ENCODE measurements at places on chromosomes 5 and 9.

DNA sequence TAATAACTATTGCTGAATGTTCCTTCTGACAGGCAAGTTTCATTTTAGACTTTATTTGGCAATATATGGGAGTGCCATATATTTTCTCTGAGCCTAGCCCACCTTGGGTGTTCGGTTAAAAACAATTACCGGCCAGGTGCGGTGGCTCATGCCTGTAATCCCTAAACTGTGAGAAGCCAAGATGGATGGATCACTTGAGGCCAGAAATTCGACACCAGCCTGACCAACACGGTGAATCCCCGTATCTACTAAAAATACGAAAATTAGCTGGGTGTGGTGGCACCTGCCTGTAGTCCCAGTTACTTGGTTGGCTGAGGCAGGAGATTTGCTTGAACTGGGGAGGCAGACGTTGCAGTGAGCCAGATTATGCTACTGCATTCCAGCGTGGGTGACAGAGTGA, 47.9 kb downstream of the TNFSF15 start:
- DNase-seq: no peak

DNA sequence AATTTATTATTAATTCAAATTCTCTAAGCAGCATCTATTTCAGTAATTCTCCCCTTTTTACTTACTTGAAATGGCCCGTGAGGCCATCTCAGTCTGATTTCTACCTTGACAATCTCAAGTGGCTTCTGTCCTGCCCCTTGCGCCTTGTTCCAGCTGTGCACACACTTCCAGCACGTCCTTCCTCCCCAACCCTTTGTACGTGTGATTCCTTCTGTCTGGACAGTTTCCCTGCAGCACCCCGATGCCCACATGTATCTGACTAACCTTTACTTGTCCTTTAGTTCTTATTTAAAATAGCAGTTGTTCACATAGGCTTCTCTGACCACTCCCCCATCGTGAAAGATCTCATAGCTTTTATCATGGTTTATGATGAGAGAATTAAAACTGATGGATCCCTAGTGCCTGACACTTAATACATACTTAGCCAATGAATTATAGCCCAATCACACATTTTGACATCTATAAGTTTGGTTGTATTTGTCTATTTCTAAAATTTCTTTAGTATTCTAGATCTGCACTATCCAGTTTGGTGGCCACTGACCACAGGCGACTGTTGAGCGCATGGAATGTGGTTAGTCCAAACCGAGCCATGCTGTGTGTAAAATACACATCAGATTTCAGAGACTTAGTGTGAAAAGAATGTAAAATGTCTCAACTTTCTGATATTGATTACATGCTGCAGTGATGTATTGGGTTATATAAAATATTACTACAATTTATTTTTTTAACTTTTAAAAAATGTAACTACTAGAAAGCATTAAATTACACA, 14.3 kb downstream of the ZBTB34 start:
- no peak for DNase-seq

DNA sequence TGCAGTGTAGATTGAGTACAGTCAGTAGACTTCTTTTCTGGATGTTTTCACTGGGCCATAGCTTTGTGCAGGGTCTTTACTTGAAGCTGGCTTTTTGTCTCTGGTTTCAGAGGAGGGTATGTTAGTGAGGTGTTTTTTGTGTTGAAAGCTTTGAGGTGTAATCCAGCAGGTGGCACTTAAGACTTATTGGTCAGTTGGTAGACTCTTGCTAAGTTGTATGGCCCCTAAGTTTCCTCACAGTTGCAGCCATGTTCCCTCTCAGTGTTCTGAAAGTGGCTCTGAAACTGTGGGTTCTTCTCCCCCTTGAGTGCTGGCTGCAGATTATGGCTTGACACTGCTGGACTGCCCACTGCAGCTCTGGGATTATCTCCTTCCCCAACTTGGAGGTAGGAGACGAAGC, 55.7 kb upstream of the SLC44A1 start:
- DNase-seq: no peak

GRCh38 chr5:28707706-28708105, 1669.3 kb upstream of the CDH9 start:
- DNase-seq: no peak

GRCh38 chr5:134524826-134525682, at the start of gene JADE2:
TSS of gene JADE2 (plus strand) at chr5:134525670. CDS start at chr5:134535858, 10,188 bp downstream.
- DNase-seq: peak; percentile 30

- DNase-seq: no peak
Observed at GRCh38 chr9:26925609-26926008, 21.4 kb downstream of the PLAA start.

- no peak for DNase-seq
Observed at GRCh38 chr5:80541392-80541791, 28.7 kb downstream of the ANKRD34B start.

GRCh38 chr5:152140347-152140746, 215.7 kb upstream of the GLRA1 start:
- DNase-seq: no peak

GRCh38 chr9:124130277-124131075, 118.9 kb downstream of the LHX2 start:
- no peak for DNase-seq

DNA sequence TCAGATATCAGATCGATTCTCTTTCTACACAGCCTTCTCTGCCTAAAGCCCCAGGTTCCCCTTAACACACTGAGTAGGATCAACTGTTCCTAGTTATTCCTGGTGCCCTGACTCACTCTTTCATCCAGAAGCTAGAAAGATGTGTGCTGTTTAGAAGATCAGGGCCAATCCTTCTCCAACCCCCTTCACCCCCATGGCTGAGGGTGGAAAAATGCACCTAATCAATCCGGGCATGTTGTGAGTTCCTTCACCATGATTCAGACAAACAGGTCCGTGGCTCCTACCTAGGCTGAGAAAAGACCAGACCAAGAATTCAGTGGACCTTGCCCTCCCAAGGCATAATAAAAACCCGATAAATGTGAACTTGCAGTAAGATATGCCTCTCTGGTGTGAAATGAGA, 85.4 kb upstream of the EQTN start:
- DNase-seq: no peak

DNA sequence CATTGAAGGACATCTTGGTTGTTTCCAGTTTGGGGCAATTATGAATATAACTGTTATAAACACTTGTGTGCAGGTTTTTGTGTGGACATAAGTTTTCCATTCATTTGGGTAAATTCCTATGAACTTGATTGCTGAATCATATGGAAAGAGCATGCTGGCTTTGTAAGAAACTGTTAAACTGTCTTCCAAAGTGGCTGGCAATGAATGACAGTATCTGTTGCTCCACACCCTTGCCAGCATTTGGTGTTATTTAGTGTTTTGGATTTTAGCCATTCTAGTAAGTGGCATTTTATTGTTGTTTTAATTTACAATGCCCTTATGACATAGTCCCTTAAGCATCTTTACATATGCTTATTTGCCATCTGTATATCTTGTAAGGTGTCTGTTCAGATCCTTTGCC, 29.8 kb upstream of the UGT3A2 start:
- DNase-seq: no peak

GRCh38 chr5:2732850-2733249, 18.6 kb downstream of the IRX2 start:
- DNase-seq: no peak

GRCh38 chr5:112735702-112736101, 2.0 kb upstream of the APC start:
- DNase-seq: no peak

- DNase-seq: no peak
Observed at GRCh38 chr5:74903165-74903787, 37.1 kb upstream of the FAM169A start.

- no peak for DNase-seq
Observed at GRCh38 chr9:137429974-137430722, 7.0 kb downstream of the NOXA1 start.

DNA sequence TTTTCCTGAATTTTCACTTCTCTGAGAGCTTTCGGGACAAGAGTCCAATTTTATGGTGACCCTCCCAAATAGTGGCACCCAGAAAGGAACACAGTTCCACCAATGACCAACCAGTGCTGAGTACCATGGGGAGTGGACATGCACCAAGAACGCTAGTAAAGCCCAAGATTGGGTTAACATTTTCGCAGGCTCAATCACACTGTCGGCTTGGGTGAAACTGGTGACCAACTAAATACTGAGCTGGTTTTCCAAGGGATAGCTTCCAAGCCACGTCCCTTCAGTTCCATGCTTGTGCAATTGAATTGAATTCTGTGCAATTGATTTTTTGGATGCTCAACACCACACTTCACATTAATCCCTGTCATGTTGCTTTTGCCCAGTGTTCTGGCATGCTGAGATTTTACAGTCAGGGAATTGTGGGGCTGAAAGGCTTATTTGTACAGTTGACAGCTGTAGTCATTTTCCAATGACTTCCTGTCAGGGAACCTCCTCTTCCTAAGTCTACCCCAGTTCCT, 37.6 kb upstream of the TRMT10B start:
- DNase-seq: no peak

DNA sequence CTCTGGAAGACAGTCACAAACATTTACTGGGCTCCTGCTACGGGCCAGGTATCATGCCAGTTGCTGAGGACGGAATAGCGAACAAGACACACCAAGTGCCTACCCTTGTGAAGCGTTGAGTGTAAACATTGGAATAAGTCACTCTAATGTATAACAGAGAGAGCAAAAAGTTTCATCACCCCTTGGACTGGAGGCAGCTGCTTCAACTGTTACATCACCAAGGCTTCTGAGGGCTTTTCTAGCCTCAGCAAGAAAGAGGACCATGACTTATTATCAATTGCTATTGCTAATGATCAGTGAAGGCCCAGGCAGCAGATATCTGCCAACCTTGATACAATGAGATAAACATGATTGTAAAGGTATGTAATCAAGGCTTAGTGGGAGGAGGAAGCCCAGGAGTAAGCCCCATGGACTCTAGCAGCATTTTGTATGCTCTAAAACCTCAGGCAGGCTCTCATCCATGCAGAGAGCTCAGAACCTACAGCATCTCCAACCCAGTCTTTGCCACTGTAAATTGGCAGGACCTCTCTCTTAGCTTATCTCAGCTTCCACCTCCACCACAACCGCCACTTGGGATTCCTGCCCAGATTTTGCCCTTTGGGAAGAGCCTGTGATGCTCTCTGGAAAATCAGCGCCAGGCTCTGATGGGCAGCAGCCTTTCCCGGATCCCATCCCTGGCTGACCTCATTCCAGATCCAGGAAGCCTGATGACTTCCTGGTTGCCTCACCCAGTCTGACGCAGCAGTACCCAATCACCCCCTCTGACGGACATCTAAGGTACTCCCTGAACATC, 54.5 kb downstream of the ADAM19 start:
- no peak for DNase-seq

DNA sequence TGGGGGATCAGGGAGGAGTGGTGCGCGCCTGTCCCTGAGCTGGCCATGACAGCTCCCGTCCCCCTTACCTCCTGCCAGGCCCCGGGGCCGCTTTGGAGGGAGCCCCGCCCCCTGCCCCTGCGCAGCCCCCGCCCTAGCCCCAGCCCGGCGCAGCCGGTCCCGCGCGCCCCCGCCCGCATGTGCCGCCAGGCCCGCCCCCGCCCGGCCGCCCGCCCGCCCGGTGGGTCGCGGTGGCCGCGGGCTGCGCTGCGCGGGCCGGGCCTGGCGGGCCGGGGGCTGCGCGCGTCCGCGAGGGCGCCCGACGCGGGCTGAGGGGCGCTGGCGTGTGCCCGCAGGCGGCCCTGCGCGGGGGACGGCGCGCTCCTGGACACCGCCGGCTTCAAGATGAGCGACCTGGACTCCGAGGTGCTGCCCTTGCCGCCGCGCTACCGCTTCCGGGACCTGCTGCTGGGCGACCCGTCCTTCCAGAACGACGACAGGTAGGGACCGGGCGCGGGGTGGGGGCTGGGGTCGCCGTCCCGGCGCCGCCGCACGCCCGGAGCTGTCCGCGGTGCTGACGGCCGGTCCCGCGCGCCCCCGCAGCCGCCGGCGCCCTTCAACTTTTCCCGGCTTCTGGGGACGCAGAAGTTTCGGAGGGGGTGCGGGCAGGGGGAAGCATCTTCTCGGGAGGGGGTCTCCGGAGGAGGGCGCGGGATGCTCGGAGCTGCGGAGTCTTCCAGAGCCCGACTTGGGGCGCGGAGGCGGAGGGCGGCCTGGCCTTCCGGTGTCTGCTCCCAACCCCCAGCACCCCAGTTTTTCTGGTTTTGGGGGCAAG, 12.5 kb downstream of the KCNT1 start:
- no peak for DNase-seq

DNA sequence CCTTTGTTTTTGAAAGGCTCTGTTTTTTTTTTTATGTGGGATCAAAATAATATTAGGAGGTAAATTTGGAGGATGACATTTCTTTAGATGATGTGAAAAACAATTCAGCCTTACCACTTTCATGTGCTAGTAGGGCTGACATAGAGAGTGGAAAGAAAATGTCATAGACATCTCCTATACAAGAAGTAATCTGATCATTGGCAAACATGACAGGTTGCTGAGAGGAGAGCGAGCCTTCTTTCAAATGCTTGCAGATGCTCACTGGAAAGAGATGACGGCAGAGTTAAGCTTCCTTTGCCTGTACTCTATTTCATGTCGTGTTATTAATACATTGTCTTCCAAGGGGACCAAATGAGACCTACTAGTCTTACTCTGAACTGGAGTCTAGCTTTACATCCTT, 160.1 kb upstream of the DAP start:
- DNase-seq: no peak

GRCh38 chr9:114014044-114014443, 64.1 kb downstream of the AMBP start:
- DNase-seq: no peak

DNA sequence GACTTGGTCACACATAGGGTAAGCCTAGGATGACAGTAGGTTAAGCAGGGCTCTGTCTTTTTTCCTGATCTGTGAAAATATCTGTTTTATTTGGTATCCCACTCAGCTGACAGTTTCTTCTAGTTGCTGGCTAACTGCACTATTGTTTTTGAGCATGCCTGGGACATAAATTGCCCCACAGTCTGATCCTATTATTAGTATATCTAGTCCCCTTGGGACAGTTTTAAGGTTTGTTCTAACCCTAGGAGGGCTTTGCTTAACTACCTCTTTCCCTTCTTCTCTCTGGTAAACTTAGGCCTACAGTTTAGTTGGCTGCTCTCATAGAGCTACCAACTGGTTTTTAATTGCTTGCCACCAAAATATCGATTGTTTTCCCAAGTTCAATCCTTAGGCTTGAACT, 446.6 kb downstream of the ARHGEF28 start:
- DNase-seq: no peak

- no peak for DNase-seq
Observed at GRCh38 chr9:26132746-26133312, 454.6 kb upstream of the TUSC1 start.

GRCh38 chr5:134127376-134127861, 12.9 kb downstream of the TCF7 start:
- no peak for DNase-seq

DNA sequence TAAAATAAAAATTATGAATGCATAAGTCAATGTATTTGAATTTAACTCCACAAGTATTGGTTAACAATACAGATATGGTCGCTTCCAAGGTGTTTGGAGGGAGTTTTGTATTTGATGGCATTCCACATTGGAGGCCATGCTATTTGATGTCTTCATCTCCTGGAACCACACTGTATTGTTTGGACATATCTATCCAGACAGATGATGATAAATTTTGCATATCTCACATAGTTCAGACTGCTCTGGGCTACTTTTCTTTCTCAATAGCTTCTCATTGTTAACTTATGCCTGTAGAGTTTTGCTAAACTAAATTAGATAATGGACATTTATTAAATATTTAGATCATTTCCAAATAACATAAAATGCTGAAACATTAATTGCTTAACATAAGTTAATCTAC, 58.0 kb downstream of the CDKN2A start:
- DNase-seq: no peak
